ENCODE measurements at places on chromosomes 5 and 9. TPM values are rescaled to one million over a fixed set of nuclear protein-coding genes. Genes with fewer than 3 reads are reported as not detected.
A peak's percentile ranks its signal among the peaks of the same experiment; 100 is the strongest.

GRCh38 chr5:154608531-154609011, 130.5 kb upstream of the HAND1 start:
- no peak for DNase-seq

The CCL21 gene
- total RNA-seq: not detected

The ZNF483 gene
- 1.2 TPM for total RNA-seq

DNA sequence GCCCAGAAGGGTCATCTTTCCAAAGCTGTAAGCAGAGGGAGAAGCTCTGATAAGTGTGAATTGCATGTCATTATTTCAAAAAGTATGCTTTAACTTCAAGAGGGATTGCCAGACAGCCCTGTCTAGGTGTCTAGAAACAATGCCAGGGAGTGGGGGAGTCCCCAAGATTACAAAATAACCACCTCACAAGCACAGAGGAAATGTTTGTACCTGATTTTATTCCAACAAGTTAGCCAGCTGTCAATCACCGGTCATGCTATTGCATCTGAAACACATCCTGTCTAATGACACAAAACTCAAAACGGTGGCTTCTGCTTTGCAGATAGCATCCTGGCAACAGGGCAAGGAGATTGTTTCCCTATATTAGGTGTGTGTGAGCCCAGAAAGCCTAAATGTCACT, 154.2 kb upstream of the WWC1 start:
- no peak for DNase-seq

- peak; percentile 30 for DNase-seq
Observed at GRCh38 chr5:63401436-63402046, 560.7 kb downstream of the HTR1A start.

The SLC25A2 gene
- total RNA-seq: 0.43 TPM

DNA sequence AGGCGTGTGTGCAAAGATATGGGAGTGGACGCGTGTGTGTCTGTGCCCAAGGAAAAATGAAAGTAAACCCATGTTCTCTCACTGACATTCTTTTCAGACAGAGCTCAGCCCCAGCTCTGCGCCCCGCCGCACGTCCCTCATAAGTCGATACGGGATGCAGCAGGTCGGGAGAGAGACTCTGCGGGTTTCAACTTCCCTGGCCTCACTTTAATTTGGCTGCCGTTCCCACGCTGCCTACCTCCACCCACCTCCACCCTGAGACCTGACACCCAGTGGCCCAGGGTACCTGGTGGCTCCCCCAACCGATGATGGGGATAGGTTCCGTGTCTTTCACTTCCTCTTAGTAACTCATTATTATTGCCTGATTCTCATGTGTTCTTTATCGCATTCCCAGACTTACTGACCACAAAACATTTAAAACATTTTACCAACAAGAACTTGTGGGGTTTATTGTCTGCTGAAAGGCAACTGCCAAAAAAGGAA, 19.4 kb downstream of the LHX2 start:
- DNase-seq: peak; percentile 45

GRCh38 chr9:8555762-8556500, 756.4 kb upstream of the DMAC1 start:
- DNase-seq: no peak

The ETF1 gene
- 121 TPM for total RNA-seq

- no peak for DNase-seq
Observed at GRCh38 chr5:172064358-172064757, 57.9 kb upstream of the FBXW11 start.

The BTNL8 gene
- not detected for total RNA-seq

DNA sequence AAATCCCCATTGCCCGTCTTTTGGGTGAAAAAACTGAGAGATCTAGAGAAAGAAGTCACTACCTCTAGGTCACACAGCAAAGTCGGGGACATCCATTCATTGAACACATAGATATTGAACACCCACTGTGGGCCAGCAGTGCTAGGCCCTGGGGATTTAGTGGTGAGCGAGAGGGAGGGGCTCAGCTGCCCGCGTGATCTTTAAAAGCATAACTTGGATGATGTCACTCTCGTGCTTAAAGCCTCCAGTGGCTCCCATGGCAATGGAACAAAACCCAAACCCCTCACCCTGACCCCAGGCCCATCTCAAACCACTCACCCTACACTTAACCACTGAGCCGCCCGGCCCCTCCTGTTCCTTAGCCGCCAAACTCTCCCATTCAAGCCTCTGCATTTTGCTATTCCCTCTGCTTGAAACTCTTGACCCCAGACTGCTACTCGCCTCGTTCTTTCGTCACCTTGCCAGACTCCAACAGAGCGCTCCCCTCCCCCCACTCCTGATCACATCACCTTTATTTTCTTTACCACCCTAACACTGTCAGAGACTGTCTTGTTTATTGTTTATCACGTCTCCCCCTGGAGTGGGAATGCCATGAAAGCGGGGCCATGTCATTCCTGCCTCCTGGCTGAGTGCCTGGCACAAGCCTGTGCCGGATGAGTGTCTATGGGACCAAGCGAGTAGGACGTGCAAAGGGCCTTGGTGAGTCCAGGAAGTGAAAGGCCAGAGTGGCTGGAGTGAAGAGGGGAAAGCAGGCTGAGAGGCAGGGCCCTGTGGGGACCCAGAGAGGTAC, 710 bp upstream of the PIP5KL1 start:
- peak; percentile 62 for DNase-seq

GRCh38 chr9:113631871-113632665, 168.5 kb downstream of the RGS3 start:
- DNase-seq: peak; percentile 31

The CCDC69 gene
- total RNA-seq: 3.2 TPM

The NUTM2G gene
- not detected for total RNA-seq

GRCh38 chr5:9622971-9623421, 7.2 kb downstream of the TAS2R1 start:
- peak; percentile 28 for DNase-seq

The MEF2C gene
- 254 TPM for total RNA-seq

The FAM153A gene
- 0.19 TPM for total RNA-seq

The NSG2 gene
- 0.13 TPM for total RNA-seq

DNA sequence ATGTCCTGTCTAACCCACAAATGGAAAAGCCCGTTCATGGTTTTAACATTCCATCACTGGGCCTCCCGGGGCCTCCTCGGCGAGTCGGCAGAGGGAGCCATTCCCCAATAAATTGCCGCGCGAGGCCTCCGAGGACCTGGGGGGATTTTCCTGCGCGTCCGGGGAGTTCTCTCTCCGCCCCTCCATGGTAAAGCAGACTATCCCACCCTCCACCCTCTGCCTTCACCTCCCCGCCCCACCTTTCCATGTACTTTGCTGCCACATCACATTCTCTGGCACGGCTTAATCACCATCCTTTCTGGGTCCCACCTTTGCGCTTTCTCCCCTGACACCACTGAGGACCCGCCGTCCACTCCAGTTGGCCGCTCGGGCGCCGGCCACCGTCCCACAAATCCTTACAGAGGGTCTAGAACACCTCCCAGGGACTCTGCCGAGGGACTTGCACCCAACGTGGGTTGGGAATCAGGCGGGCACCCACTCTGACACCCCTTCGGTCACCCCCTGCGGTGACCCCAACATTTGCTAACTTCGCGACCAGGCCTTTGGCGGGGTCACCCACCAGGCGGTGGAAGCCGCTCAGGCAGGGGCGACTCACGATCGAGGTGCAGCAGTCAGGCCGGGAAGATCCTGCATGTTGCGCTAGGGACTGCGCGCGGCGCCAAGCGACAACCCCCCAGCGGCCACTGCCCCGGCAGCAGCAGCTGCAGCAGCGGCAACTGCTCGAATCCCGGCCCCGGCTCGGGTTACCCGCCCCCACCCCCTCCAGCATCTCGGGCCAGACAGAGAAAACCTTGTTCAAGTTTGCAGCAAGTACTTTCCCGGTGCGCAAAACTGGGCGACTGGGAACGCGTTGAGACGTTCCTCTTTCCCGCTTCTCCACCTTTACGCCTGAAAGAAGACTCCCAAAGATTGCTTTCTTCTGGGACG, at the start of gene MEGF10:
Gene MEGF10, plus strand, starts transcription at position 778 of the 927 bp plus-strand sequence. CDS start 40,513 bp downstream, outside the sequence.
- peak; percentile 89 for DNase-seq

DNA sequence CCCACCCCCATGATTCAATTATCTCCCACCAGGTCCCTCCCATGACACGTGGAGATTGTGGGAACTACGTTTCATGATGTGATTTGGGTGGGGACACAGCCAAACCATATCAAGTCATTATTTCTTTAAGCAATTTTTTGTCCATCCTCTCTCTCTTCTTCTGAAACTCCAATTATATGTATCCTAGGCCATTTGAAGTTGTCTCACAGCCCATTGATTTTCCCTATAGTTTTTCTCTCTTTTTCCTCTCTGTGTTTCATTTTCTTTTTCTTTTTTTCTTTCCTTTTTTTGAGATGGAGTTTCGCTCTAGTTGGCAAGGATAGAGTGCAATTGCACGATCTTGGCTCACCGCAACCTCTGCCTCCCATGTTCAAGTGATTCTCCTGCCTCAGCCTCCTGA, 101.9 kb upstream of the CXCL14 start:
- DNase-seq: no peak

DNA sequence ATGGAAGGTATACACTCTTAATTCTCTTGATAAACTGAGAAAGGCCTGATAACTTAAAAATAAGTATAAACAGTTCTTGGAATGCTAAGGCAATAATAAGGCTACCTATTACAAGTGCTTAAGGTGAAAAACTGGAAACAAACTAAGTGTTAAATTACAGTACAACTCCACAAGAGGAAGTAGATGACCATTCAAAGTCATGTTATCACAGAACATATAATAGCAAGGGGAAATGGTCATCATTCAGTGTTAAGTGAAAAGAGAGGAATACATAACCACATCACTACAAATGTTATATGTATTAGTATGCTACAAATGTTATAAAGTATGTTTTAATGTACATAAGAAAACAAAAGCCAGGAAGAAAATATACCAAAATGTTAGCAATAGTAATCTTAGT, 135.9 kb downstream of the CCDC192 start:
- no peak for DNase-seq

DNA sequence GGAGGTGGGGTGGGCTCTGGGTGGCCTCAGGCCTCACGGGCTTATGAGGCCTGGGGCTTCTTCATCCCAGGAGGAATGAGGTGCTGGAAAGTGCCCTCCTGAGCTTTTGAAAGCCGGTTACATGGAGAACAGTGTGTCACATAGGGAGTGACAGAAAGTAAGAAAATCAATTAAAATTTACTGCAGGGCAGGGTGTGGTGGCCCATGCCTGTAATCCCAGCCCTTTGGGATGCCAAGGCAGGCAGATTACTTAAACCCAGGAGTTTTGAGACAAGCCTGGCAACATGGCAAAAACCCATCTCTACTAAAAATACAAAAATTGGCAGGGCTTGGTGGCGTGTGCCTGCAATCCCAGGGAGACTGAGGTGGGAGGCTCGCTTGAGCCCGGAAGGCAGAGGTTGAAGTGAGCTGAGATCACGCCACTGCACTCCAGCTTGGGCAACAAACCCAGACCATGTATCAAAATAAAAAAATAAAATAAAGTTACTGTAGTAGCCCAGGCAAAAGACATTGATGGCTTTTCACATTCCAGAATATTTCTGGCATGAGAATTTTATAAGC, 125.8 kb upstream of the DAPK1 start:
- no peak for DNase-seq

GRCh38 chr5:136123236-136123768, 9.3 kb upstream of the SMAD5 start:
- DNase-seq: no peak

DNA sequence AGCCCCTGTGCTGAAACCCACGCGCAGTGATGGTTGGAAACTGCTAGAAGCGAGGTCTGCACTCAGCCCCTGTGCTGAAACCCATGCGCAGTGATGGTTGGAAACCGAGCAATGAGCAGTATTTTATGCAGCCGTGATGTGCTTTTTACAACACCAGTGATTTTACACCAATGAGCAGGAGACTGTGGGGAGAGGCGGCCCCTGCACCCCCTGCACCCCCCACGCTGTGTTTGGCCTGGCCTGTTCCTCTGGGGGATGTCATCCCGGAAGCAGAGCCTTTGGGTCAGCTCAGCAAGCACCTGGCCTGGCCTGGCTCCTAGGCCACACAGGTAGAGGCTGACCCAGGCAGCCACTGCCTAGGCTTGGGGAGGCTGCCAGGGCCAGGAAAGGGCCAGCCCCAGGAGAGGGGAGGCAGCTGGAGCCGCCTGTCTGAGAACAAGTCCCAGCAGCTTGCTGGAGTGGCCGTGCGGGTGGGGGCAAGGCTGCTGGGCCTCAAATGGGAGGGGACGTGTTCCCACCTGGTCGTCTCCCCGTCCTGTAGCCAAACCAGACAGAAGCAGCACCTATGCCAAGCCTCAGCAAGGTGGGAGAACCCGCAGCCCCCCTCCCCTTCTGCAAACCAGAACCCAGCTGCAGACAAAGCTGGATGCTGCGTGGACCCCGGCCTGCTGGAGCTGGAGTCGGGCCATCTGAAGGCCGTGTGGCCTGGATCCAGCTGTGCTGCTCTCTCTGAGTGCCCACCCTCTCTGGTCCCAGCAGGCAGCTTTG, 46.8 kb downstream of the DBH start:
- no peak for DNase-seq

The LCN10 gene
- total RNA-seq: not detected

DNA sequence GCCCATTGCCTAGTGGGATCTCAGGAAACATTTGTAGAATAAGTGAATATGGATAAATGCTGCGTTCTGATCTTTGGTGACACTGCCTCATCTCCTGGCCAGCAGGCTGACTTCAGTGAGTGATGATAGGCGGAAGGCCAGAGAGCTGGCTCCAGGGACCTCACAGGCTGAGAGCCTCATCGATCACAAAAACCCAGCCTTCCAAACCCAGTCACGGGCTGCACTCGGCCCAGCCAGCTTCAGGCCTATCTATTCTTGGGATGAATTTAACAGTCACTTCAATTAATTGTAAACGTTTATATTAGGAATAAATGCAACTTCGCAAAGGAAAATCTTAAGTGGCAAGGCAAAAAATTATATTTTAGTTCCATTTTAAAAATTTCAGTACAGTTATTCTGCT, 201.6 kb downstream of the IRX2 start:
- DNase-seq: no peak

GRCh38 chr5:181044662-181045305, 4.7 kb downstream of the BTNL9 start:
- DNase-seq: no peak

- peak; percentile 30 for DNase-seq
Observed at GRCh38 chr5:16913187-16914107, 22.6 kb downstream of the MYO10 start.

- no peak for DNase-seq
Observed at GRCh38 chr9:130303613-130304055, 38.1 kb downstream of the HMCN2 start.

- DNase-seq: no peak
Observed at GRCh38 chr9:20853866-20854265, 169.8 kb downstream of the FOCAD start.

DNA sequence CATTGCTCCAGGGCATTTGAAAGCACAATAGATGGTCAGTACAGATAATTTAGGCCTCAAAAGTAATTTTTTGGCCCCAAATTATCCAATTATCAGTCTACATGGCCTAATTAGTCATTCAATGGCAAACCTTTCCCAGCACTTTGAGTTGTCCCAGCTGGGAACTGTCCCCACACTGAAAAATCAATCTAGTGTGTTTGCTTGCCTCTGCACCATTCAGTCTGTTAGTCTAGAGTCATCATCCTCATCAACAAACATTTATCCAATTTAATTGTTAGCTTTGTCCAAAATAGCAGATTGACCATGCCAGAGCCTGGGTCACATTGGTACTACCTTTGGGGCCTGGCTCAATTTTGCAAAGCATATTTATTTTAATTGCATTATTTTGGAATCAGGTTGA, 13.9 kb downstream of the NR4A3 start:
- no peak for DNase-seq
